ENCODE measurements at places on chromosomes 16 and 17. TPM values are rescaled to one million over a fixed set of nuclear protein-coding genes. Genes with fewer than 3 reads are reported as not detected.

DNA sequence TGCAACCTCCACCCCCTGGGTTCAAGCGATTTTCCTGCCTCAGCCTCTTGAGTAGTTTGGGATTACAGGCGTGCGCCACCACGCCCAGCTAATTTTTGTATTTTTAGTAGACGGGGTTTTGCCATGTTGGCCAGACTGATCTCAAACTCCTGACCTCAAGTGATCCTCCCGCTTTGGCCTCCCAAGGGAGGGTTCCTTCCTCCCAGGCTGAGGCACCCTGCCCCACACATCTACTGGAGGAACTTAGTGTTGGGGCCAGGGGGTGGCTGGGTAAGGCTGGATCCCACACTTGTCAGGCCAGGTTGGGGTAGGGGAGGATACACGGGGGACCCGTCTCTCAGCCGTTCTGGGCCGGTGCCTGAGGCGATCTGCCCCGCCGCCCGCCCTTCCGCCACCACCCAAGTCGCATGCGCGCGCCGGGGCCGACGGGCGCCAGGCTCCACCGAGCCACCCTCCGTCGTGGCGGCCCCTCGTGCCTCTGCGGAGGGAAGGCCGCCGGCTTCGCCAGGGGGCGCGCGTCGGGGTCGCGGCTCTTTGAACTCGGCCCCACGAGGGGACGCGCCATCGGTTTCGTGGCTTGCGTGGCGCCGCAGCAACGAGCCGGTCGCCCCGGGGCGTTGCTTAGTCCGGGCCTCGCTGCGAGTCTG, 15.9 kb downstream of the GRB7 start:
- H3K4me1 ChIP-seq, result peaks cover 50% of the 10 kb centered on the region
- H3K27ac ChIP-seq, result peak overlapping the region; percentile 90
- peak overlapping the region; percentile 61 for H3K4me3 ChIP-seq

- peaks cover 16% of the 10 kb centered on the region for H3K27me3 ChIP-seq
- no peak for DNase-seq
- H3K4me1 ChIP-seq, result peaks cover 13% of the 10 kb centered on the region
- no peak overlapping the region for H3K4me3 ChIP-seq
- H3K36me3 ChIP-seq, result no peaks in the 10 kb centered on the region
Observed at GRCh38 chr16:4935241-4935855, 1.6 kb downstream of the PPL start.

GRCh38 chr16:716200-716568, 1.3 kb downstream of the METRN start:
- H3K4me1 ChIP-seq, result peaks cover 32% of the 10 kb centered on the region
- DNase-seq, result no peak
- H3K27ac ChIP-seq, result no peak overlapping the region
- H3K36me3 ChIP-seq, result no peaks in the 10 kb centered on the region

GRCh38 chr17:57666201-57666870, 78.8 kb downstream of the CCDC182 start:
- no peaks in the 10 kb centered on the region for H3K27me3 ChIP-seq
- DNase-seq, result no peak
- H3K4me3 ChIP-seq, result no peak overlapping the region
- H3K36me3 ChIP-seq, result no peaks in the 10 kb centered on the region

GRCh38 chr16:6189216-6189615, 1091.6 kb upstream of the EEF2KMT start:
- no peaks in the 10 kb centered on the region for H3K27me3 ChIP-seq
- no peaks in the 10 kb centered on the region for H3K36me3 ChIP-seq
- no peak overlapping the region for H3K4me3 ChIP-seq
- no peak for DNase-seq
- H3K4me1 ChIP-seq, result no peaks in the 10 kb centered on the region
- no peak overlapping the region for H3K27ac ChIP-seq

- no peak for DNase-seq
- no peak overlapping the region for H3K27ac ChIP-seq
- H3K27me3 ChIP-seq, result no peaks in the 10 kb centered on the region
- H3K4me3 ChIP-seq, result no peak overlapping the region
Observed at GRCh38 chr16:68013440-68013839, 2.3 kb downstream of the DPEP2NB start.

- H3K27ac ChIP-seq, result no peak overlapping the region
- H3K4me1 ChIP-seq, result no peaks in the 10 kb centered on the region
Observed at GRCh38 chr16:87794485-87795078, 28.8 kb upstream of the KLHDC4 start.

GRCh38 chr16:87552072-87552718, 50.1 kb upstream of the JPH3 start:
- H3K4me3 ChIP-seq, result no peak overlapping the region
- no peak for DNase-seq
- no peaks in the 10 kb centered on the region for H3K36me3 ChIP-seq
- no peaks in the 10 kb centered on the region for H3K27me3 ChIP-seq
- H3K27ac ChIP-seq, result no peak overlapping the region
- H3K4me1 ChIP-seq, result no peaks in the 10 kb centered on the region

- no peaks in the 10 kb centered on the region for H3K36me3 ChIP-seq
- no peak overlapping the region for H3K4me3 ChIP-seq
- H3K27ac ChIP-seq, result no peak overlapping the region
- H3K4me1 ChIP-seq, result no peaks in the 10 kb centered on the region
Observed at GRCh38 chr17:2551493-2551892, 39.8 kb upstream of the METTL16 start.

DNA sequence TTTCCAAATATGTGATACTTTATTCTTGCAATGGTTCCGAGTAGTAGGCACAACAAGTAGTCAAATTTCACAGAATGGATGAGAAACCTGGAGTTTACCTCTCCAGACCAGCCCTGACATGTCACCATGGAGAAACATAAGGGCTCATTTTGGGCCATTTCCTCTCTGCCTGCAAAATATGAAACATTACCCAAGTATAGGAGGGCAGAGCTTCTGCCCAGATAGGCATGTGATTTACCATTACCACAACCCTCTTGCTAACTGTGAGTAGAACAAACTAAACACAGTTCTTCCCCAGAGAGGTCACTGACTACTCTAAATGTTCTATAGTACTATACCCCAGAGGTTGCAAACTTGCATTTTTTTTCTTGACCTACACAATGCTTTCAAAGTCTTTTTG, 15.7 kb upstream of the KPNB1 start:
- no peak for DNase-seq
- H3K4me1 ChIP-seq, result peaks cover 7% of the 10 kb centered on the region
- no peaks in the 10 kb centered on the region for H3K27me3 ChIP-seq
- H3K4me3 ChIP-seq, result no peak overlapping the region
- H3K27ac ChIP-seq, result no peak overlapping the region

Gene ARL5C
- not detected for total RNA-seq

Gene CCL23
- not detected for total RNA-seq

Gene SUMO2
- total RNA-seq, result 264 TPM

Gene NPIPB2
- total RNA-seq, result 16.0 TPM

Measured in CD4-positive, alpha-beta memory T cell (primary cell).